ENCODE measurements at places on chromosomes 7 and 10. TPM values are rescaled to one million over a fixed set of nuclear protein-coding genes. Genes with fewer than 3 reads are reported as not detected.

DNA sequence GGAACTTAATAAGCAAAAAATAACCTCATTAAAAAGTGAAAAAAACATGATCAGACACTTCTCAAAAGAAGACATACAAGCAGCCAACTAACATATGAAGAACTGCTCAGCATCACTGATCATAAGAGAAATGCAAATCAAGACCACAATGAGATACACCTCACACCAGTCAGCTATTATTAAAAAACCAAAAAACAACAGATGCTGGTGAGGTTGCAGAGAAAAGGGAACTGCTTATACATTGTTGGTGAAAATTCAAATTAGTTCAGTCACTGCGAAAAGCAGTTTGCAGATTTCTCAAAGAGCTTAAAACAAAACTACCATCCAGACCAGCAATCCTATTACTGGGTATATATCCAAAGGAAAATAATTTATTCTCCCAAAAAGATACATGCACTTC is 513.3 kb downstream of the MDFIC start:
- DNase-seq: no peak

DNA sequence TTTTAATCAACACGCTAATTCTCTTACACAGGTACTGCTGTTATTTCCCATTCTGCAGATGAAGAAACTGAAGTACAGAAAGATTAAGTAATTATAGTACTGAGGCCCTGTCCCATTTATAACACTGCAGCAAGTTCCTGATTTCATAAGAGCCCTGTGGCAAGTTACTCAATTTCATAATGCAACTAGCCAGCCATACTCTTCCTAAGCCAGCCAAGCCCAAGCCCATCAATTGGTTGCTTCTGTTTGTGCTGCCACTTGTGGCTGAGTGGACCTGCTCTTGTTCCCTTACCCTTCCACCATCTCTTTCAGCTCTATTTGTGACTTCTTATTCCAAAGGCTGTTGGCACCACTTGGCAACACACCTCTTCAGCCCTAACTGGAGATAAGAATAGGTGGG is 19.7 kb upstream of the PRPF18 start:
- no peak for DNase-seq

- DNase-seq: no peak
Observed at GRCh38 chr7:92766461-92767003, 69.8 kb downstream of the CDK6 start.

DNA sequence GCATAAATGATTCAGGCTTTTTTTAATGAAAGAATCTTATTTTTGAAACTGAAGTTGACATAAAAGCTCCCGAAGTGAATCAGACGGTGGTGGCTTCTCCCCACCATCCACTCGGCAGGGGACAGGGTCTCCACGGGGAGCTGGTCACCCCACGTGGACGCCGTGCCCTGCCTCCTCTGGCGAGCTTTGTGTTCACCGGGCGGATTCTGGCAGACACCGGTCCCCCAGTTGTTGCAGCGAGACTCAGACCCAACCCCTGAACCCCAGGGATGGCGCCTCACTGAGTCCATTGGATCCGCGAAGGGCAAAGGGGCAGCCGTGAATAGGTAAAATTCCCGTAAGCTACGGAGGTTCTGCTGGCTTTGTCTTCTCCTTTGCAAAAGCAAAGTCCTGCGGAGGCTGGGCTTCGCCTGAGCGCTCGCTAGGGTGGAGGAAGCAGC is 38.4 kb downstream of the PTPRN2 start:
- no peak for DNase-seq

- DNase-seq: no peak
Observed at GRCh38 chr7:78014401-78014800, 215.8 kb downstream of the PHTF2 start.

DNA sequence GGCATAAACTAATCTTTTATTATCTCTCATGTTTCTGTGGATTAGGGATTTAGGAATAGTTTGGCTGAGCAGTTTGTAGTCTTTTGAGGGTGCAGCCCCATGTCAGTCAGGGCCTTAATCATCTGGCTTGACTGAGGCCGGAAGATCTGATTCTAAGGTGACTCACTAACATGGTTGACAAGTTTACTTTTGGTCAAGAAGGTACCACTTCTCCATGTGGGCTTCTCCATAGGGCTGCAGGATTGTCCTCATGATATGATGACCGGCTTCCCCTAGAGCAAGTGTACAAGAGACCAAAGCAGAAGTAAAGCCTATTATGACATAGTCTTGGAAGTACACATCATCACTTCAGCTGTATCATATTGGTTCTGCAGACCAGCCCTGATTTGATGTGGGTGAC is 45.9 kb upstream of the OIT3 start:
- no peak for DNase-seq

DNA sequence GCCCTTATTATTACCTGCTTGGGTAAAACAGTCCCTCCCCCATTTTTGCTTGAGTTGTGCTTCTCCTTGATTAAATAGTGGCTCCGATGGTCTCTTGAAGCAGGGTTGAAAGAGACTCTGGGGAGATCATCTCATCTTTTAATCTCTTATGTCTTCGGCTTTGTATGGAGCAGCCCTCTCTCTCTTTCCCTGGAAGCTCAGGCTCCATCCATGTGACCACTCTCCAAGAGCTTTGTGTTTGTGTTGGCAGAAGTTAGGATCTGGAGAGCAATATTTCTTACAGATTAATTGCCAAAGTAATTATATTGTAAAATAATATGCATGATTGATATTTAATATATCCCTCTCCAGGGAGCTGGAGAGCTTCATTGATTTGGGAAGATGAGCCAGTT is 76.9 kb downstream of the LRRC4 start:
- no peak for DNase-seq

Gene TACR2
- total RNA-seq: 26.8 TPM

DNA sequence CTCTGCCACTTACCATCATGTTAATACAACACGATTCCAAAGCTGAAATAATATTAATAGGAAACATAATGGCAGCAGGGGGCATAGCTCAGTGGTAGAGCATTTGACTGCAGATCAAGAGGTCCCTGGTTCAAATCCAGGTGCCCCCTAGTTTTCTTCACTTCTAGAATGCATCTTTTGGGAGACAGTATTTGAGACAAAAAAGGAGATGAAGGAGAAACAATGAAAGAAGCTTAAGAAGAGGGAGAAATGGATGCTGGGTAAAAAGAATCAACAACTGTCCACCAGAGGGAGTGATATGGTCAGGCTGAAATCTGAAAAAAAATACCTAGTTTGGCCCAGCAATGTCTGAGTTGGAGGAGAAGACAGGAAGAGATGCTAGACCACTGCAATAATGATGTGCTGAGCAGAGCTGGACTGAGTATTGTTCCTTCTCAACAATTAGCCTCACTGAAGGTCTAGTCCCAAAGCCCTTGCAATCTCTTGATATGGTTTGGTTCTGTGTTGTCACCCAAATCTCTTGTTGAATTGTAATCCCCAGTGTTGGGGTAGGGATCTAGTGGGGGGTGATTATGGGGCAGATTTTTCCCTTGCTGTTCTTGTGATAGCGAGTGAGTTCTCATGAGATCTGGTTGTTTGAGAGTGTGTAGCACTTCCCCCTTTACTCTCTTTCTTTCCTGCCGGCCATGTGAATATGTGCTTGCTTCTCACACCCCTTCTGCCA is 48.3 kb downstream of the ZNF783 start:
- no peak for DNase-seq

All from left colon (tissue), 2 donors.